Purkinje cell (primary cell): ENCODE measurements at places on chromosomes 3 and 15. TPM values are rescaled to one million over a fixed set of nuclear protein-coding genes. Genes with fewer than 3 reads are reported as not detected.

Gene VPS13C
- 26.6 and 35.4 TPM in 2 replicates for polyA plus RNA-seq

Gene GOLGA8R
- not detected in 2 replicates for polyA plus RNA-seq

Gene PXYLP1
- 37.4 and 43.3 TPM in 2 replicates for polyA plus RNA-seq

Gene RASL12
- not detected in 2 replicates for polyA plus RNA-seq
